ENCODE measurements at places on chromosomes 7 and 10. TPM values are rescaled to one million over a fixed set of nuclear protein-coding genes. Genes with fewer than 3 reads are reported as not detected.
A peak's percentile ranks its signal among the peaks of the same experiment; 100 is the strongest.

GRCh38 chr10:102473445-102474331 is 22.3 kb upstream of the C10orf95 start:
- DNase-seq, result no peak

DNA sequence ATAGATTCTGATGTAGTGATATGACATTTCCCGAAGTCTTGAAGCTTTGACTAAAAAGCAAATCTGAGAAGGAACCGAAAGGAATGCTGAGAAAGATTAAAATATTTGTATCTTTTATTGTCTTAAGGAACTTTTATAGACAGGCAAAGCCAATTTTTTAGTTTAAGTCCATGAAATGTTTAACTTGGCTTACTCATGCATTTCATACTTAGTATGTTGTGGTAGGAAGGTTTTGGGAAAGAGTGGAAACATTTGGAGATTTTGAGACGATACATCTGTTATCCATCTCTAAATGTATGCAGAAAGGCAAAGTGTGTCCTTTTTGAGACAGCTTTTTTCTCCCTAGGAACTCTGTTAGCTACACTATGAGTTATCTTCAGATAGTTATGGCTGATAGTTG is 10.1 kb downstream of the TBC1D12 start:
- no peak for DNase-seq

DNA sequence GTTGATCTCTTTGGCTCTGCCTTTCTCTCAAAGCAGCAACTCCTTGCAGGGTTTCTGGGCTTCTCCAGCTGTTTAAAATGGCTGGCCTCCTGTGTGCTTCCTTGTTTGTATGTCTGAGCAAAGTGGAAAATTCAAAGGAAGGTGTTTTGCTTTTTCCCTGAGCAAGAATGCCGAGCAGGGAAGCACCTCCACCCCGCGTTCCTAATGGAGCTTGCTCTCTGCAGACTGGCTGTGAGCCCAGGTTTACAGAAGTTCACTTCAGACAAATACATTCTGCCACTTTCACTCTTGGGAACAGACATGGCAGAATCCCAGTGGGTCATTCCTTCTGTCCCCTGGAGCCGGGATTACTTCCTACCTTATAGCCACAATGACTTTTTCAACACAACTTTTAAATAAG is 181.8 kb upstream of the AGK start:
- no peak for DNase-seq

NACAD gene
- total RNA-seq, result 1.4 TPM

ACTL6B gene
- total RNA-seq, result not detected

DNA sequence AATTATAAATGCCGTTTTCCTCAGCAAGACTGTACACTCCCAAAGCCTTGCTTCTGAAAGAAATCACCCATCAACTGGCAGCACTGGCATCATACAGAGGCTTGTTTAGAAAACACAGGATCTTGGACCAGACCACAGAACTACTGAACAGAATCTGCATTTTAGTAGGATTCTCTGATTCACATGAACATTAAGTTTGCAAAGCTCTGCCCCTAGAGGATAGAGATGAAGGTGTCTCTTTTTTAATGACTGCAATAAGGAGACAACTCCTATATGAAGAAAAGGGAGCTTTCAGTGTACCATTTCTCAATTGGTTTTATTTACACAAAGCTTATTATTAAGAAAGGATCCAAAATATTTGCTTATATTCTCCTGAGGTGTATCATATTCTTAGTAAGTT is 172.7 kb downstream of the AGMO start:
- DNase-seq, result no peak

- DNase-seq, result peak; percentile 42
Observed at GRCh38 chr10:71835671-71836595, 15.1 kb downstream of the PSAP start.

VPS37D gene
- 1.1 TPM for total RNA-seq

METTL27 gene
- not detected for total RNA-seq

- DNase-seq, result no peak
Observed at GRCh38 chr10:28120043-28120749, 121.3 kb upstream of the ODAD2 start.

- DNase-seq, result no peak
Observed at GRCh38 chr10:109913306-109913892, 9.9 kb downstream of the XPNPEP1 start.

DNA sequence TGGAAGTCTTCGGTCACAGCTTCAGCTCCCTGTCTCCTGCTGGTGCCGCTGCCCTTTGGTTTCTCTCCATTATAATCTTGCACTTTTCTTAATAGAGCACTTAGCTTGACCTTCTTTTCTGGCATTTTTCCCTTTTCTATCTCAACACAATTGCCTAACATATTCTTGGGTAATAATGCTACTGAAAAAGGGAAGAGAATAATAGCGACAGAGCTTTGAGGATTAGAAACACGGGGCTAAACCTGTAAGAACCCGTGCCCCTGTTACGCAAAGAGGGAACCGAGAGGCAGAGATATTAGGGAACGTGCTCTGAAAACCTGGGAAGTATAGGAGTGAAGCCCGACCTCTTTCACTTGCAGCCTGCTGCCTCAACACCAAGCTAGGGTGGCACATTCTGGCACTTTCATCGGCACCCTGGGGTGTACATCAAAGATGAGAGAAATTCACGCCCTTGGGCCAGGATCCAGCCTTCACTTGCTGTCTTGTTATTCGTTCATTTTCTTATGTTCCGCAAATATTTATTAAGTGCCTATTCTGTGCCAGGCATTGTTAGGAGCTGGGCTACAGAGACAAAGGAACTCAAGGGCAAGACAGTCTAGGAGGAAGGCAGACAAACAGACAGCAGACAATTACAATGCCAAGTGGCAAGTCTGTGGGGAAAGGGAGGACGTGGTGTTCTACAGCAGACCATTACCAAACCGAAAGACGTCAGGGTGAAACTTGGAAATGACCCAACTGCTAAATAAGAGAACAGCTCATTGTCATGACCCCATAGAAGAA is 33.0 kb upstream of the GALNTL5 start:
- DNase-seq, result peak; percentile 34

- DNase-seq, result no peak
Observed at GRCh38 chr10:51029172-51029641, 45.1 kb upstream of the PRKG1 start.

GRCh38 chr10:56698506-56698905 is 337.4 kb upstream of the ZWINT start:
- DNase-seq, result no peak

PILRA gene
- 36.9 TPM for total RNA-seq

Measured in omental fat pad (tissue), 4 donors.